Stimulated activated CD8-positive, alpha-beta memory T cell treated with anti-CD3 and anti-CD28 coated beads, Interleukin-4, amount 100 ng/mL, for 1 hour (primary cell): ENCODE measurements at places on chromosomes 4 and X.

- DNase-seq, result no peak
Measured at GRCh38 chr4:94722748-94723147, 35.0 kb upstream of the BMPR1B start.

DNA sequence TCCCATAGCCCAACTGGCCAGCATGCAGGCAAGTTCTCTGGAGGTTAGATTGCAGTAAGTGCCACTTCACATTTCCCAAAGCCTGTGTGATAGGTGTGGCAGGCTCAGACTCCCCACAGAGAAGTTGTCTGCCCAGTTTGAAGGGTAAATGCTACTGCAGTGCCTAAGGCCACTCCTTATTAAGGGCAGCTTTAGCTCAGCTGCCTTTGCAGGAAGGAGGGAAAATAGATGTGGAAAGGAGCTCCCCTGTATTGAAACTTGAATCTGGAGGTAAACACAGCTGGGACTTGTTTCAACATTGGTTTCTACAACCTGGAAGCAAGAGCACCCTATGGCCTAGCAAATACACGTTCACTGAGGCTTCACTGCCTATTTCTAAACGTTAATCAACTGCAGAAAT is 22.4 kb downstream of the NEXMIF start:
- no peak for DNase-seq

DNA sequence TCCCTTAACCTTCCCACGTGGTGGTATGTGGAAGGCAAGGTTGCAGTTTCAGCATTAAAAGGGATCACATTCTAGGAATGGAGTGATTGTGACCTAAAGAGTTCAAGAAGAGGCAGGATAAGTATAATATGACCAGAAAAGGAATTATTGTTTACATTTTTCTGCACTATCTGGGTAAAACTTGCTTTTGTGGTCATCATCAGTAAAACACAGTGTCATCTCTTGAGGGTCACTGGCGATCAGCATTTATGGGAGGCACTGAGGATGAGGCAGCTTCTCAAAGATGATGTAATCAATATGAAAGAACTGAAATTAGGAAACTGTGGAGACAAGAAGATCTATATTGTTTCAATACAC is 88.7 kb downstream of the CFAP299 start:
- no peak for DNase-seq

GRCh38 chr4:38489011-38489861 is 174.8 kb upstream of the KLF3 start:
- no peak for DNase-seq

DNA sequence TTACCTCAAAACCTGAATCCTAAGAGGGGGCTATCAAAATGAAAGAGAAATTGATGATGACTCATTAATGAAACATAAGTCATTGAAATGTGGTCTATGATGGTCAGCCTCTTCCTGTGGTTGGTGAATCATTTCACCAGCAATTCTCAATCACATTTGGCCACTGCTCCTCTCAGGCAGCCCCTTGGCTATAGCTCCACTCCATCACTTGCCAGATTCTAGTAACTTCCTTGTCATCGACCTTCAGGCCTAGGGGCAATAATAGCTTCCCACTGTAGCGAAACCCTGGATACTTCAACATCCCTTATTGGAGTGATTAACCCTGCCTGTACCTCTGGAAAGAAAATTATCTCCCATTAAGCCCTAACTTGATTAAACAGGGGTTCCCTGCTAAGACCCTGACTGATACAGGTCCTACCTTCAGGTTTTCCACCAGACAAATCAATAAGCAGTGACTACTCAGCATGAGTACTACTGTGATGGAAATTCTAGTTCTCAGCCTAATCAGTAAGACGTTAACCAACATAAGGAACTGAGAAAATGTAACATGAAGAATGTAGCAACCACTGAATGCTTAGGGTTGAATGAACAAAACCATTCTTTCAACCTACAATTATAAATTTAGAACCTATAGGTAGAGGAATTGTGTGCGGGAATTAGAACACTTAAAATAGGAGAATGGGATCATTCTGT is 30.4 kb downstream of the ADH7 start:
- DNase-seq, result no peak

DNA sequence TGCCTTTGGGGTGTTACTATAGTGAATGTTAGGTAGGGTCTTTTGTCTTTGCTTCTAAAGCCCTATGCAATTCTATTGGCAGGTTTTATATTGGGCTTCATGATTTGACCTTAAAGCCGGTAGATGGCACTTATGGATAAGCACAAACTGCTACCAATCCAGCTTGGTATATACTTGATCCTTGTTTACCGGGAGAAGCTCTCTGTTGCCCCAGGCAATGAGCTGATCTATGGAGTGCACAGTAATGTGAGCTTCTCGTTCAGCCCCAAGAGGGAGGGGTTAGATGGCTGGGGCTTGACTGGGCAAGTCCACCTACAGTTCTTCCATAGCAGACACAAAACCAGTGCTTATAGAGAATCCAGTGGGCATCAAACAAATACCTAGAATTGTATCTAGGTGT is 287.2 kb upstream of the CT83 start:
- DNase-seq, result no peak
